ENCODE measurements at places on chromosomes 4 and X. TPM values are rescaled to one million over a fixed set of nuclear protein-coding genes. Genes with fewer than 3 reads are reported as not detected.

GRCh38 chr4:167903291-167903721 is 189.0 kb upstream of the ANXA10 start:
- no peak for DNase-seq

GRCh38 chr4:83231620-83232076 is 53.0 kb downstream of the COQ2 start:
- no peak for DNase-seq

Gene TEX13C
- not detected for total RNA-seq

Gene TADA2B
- 57.3 TPM for total RNA-seq

Gene FANCB
- total RNA-seq, result 0.16 TPM

Measured in gastrocnemius medialis (tissue), 4 donors.